Natural killer cell treated with Interleukin-12 subunit alpha and Interleukin-12 subunit beta and Interleukin-15 and Interleukin-18, amount 100 ng/mL, for 72 hours (primary cell): ENCODE measurements at places on chromosomes 12 and 14.

- no peak for DNase-seq
These were observed 127.2 kb downstream of the CMAS start for GRCh38 chr12:22173177-22173576.

GRCh38 chr14:78243187-78243586 is 73.0 kb downstream of the NRXN3 start:
- DNase-seq: no peak

- DNase-seq: no peak
These were observed 84.3 kb downstream of the EGLN3 start for GRCh38 chr14:33866425-33867088.

GRCh38 chr12:18897823-18898222 is 159.9 kb downstream of the CAPZA3 start:
- DNase-seq: no peak
